ENCODE measurements at places on chromosomes 4 and X. TPM values are rescaled to one million over a fixed set of nuclear protein-coding genes. Genes with fewer than 3 reads are reported as not detected.

MSX1 gene
- not detected for total RNA-seq

AR gene
- total RNA-seq, result 0.23 TPM

CFI gene
- total RNA-seq, result not detected

MAP7D2 gene
- 0.17 TPM for total RNA-seq

PLAC8 gene
- total RNA-seq, result 523 TPM

All from activated naive CD4-positive, alpha-beta T cell treated with anti-CD3 and anti-CD28 coated beads, Interleukin-2, amount 10 ng/mL, durations not matched to agents 5 hours and 36 hours (primary cell).